ENCODE measurements at places on chromosomes 2 and 18. TPM values are rescaled to one million over a fixed set of nuclear protein-coding genes. Genes with fewer than 3 reads are reported as not detected.
A peak's percentile ranks its signal among the peaks of the same experiment; 100 is the strongest.

The CCDC74B gene
- polyA plus RNA-seq, result 10.8 TPM

The MRPL33 gene
- 340 TPM for polyA plus RNA-seq

The DCDC2C gene
- polyA plus RNA-seq, result not detected

The ABCB11 gene
- polyA plus RNA-seq, result not detected

The ANKRD30B gene
- polyA plus RNA-seq, result not detected

The TLX2 gene
- not detected for polyA plus RNA-seq

The ANKRD23 gene
- 0.95 TPM for polyA plus RNA-seq

The PSTPIP2 gene
- polyA plus RNA-seq, result 6.7 TPM

The LOXHD1 gene
- polyA plus RNA-seq, result not detected

DNA sequence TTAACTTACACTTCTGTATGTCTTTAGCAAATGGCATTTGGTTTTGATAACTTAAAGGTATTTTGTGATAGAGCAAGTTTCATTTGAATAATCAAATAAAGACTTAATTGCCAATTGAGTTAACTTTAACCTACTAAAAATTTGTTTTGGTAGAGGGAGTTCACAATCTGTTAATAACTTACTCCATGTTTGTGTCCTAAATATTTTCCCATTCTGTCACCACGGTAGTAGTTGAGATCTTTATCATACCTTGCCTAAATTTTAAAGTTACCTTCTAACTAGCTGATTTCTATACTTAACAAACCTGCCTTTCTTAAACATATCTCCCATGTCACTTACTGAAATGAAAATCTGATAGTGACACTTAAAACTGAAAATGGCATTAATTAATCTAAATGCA is 127.1 kb downstream of the TMEFF2 start:
- DNase-seq, result no peak

GRCh38 chr2:23547725-23548124 is 162.7 kb downstream of the KLHL29 start:
- DNase-seq, result no peak

DNA sequence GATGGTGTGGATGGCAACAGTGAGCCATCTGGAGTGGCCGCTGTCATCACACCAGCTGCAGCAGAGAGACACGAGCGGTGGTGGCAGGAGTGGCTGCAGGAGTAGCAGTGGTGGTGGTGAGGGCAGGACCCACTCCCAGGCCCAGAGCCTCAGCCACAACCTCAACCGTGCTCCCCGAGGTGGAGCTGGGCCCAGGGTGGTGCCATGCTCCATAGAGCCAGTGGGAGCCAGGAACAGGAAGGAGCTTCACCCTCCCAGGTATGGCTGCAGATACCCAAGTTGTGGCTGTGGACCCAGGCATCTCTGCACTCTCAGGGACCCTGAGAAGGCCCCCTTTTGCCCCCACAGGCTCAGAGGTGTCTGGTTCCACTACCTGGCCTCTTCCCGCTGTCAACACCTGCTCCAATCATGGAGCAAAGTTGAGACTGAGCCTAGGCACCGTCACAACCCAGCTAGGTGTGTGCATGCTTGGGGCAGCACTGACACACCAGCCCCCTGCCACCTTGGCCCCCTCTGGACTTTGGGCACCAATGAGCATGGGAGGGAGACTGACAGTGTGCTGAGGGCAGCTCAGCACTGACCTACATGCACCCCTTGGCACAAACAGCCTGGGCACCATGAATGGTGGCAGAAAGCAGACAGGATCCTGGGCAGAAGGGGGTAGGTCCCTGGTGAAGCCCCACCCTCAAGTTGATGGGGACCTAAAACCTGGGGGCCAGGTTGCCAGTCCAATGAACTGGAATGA is 188.9 kb downstream of the NDUFA10 start:
- DNase-seq, result no peak

DNA sequence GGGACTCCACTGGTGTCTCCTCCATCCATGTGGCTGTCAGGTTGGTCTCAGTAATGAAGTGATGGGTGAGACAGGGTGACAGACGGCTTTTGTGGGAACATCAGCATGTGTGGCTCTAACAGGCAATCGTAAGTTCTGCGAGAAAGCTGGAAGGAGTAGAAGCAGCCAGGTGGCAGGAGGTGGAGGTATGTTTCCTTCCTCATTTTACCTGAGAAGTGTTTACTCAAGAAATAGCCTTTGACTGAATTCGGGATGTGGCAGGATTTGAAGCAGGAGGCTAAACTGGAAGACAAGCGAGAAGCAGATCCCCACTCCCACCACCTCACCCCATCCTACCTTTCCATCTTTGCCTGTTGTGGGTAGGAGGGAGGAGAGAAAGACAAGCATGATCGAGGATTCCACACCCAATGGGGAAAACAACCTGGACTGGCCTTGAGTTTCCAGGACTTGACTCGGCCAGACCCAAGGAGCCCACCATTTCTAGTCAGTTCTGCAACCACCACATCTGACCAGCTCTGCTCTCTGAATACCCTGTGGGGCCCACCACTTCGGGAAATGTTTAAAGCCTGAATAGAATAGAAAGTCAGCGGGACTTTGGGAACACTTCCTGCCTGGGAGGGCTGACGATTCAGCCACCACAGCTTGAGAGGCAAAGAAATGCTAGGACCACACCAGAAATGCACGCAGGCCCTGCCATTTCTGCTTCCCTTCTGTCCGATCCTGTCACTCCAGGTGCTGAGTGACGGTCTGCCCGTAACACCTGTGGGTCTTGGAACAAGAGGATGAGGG is 1.2 kb downstream of the ABCG8 start:
- no peak for DNase-seq

DNA sequence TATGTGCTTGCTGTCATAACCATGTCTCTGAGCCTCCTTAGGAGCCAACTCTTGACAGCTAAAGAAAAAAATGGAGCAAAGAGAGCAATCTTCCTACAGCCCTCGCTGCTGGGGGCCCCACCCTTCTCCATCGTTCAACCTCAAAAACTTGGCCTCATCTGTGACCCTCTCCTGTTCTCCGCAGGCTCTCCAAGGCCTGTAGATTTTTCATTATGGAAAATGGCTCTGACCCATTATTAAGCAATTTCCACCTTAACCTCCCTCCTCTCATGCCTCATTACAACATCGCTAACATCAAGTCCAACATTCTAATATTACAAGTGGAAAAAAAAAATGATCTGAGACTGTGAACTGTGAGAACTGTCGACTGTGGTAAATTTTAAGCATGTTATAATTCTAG is 98.7 kb downstream of the SLC8A1 start:
- peak; percentile 60 for DNase-seq

- DNase-seq, result peak; percentile 71
Observed at GRCh38 chr18:58135701-58136331, 91.8 kb downstream of the NEDD4L start.

GRCh38 chr2:29640360-29640759 is 281.0 kb downstream of the ALK start:
- DNase-seq, result no peak

- no peak for DNase-seq
Observed at GRCh38 chr2:23601301-23601965, 216.5 kb downstream of the KLHL29 start.

DNA sequence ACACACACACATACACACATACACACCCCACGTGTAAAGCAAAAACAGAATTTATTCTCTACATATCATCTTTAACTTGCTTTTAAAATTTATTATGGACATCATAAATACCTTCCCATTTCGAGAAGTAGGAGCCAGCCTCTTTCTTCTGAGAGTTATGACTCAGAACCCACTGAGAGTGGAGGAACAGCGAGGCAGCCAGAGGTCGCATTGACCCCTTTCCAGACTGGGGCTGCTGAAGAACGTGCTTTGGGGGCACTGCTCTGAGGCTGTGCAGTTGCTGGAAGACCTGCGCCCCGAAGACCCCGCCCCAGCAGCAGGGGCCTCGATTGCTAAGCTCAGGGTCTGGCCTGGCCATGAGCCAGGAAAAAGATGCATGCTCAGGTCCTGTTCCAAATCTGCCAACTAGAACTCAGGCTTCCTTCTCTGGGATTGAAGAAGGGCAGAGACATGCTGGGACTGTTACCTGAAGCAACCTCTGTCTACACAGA is 133.8 kb upstream of the TWIST2 start:
- peak; percentile 74 for DNase-seq

DNA sequence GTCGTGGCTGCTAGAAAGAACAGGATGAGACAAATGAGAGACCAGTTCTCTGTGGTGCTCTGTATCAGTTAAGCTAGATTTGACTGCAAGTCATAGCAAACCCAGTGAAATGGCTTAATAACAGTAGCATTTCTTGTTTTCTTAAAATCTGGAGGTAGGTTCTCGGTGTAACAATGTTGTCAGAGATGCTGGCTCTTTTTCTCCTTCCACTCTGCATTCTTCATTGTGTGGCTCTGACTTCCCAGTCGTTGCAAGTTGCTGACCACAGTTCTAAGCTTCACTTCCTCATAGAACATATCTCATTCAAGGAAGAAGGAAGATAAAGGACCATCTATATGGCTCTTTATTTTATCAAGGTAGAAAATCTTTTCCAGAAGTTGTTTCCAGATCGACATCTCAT is 7.9 kb upstream of the CKAP2L start:
- DNase-seq, result no peak

DNA sequence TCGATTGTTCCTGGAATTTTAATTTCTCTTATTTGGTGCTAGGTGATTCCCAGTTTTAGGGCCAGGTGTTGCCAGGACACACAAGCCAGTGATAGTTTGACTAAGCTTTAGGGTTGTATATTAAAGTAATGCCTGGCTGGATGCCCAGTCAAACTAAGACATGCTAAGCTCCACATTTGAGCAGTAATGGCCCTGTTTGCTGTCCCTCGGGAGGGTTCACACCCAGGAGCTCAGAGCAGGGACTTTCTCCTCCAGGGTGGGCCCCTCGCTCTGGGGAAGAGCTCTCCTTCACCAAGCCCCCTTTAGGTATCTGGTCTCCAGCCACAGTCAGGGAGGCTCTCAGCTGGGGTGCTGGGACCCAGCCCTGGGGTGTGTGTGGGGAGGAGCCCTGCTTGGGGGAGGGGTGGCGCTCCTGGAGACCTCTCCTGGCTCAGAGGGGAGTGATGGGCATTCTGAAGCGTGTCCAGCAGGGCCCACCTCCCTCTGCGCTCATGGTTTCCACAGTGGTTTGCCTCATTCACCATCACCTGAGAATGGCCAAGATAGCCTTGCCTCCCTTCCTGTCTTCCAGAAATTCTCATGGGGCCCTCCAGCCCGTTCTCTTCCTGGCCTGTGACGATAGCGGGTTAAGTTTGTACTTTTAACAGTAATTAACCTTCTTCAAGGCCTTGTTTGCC is 31.7 kb downstream of the INPP4A start:
- DNase-seq, result peak; percentile 26

- peak; percentile 33 for DNase-seq
Observed at GRCh38 chr18:29849144-29849543, 1193.4 kb downstream of the DSC3 start.

DNA sequence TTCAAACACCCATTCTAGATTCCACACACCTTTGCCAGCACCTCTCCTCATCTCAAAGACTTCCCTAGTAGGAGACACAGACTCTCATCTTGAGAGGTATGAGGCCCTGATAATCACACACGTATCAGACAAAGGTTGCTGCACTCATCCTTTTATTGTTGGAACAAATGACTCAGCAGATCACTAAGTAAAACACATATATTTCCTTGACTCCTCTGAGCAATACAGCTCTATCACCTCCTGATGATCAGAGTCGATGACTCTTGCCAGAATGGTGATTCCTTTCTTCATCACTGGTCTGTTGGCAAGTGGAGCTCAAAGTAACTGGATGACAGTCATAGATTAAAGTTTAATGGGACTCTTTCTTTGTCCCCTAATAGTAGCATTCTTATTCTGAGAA is 1049.2 kb upstream of the ZEB2 start:
- DNase-seq, result peak; percentile 63

DNA sequence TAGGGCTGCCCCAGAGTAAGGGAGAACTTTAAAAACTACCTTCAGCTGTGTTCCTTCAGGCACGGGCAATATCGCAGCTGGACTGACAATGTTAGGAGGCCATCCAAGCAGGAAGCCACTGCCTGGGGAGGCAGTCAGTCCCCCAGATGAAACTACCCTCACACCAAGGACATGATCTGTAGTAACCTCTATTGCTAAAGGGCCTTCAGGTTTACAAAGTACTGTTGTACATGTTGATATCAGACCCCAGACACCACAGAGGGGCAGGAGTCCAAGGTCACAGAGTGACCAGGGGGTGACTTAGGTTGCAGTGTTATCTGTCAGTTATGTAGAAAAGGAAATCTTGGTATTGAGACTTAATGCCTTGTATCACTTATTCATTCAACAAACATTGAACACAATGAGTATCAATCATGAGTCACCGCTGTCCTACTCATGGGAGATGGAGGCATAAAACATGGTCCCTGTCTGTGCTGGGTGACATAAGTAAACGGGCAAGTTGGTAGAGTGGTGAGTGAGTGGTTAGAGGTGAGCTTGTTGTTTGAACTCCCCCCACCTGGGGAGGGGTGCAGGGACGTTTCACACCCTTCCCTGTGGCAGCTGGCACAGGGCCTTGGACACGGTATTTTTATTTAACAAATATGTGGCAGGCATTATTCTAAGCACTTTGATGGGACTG is 7.1 kb downstream of the CABLES1 start:
- peak; percentile 56 for DNase-seq

GRCh38 chr2:161139098-161139987 is 20.9 kb upstream of the TANK start:
- DNase-seq, result peak; percentile 84

DNA sequence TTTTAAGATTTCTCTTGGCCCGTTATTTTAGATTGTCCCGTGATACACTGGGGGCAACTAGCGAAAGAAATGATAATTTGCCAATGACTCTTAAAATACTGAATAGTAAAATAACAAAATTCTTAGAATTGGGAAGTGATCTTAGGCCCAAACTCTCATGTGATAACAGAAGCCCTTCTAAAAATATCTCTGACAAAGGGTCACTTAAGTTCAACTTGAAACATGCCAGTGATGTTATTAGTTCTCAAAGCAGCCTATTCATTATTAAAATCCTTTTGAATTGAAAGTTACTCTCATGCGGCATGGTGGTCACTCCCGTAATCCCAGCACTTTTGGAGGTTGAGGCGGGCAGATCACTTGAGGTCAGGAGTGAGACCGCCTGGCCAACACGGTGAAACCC is 920.9 kb downstream of the NRXN1 start:
- no peak for DNase-seq

- no peak for DNase-seq
Observed at GRCh38 chr2:234994438-234995321, 42.9 kb downstream of the SH3BP4 start.

- DNase-seq, result peak; percentile 39
Observed at GRCh38 chr2:138502255-138503086, 901 bp downstream of the SPOPL start.

DNA sequence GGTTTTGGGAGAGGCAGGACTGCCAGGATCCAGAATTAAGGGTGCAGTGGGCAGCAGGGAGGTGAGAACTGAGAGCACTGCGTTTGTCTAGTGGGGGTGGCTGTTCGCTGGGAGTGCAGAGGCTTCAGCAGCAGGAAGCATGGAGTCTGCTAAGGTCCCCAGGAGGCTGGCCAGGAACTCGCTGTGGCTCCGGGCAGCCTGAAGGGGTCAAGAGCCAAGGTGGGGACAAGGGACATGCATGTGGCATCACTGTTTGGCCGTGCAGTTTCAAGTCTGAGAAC is 43.2 kb upstream of the SEMA4C start:
- DNase-seq, result no peak

GRCh38 chr2:45960057-45960863 is 308.8 kb downstream of the PRKCE start:
- no peak for DNase-seq
